Activated naive CD4-positive, alpha-beta T cell treated with anti-CD3 and anti-CD28 coated beads, Interleukin-2, amount 10 ng/mL, durations not matched to agents 7 days and 5 days (primary cell): ENCODE measurements at places on chromosomes 4 and X.

DNA sequence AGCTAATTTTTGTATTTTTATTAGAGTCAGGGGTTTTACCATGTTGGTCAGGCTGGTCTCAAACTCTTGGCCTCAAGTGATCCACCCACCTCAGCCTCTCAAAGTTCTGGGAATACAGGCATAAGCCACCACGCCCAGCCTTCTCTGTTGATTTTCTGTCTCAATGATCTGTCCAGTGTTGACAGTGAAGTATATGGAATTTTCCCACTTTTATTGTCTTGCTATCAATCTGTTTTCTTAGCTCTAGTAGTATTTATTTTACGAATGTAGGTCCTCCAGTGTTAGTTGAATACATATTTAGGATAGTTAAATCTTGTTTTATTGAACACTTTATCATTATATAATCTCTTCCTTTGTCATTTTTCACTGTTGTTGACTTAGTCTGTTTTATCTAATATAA is 1603.9 kb downstream of the ADGRL3 start:
- no peaks in the 10 kb centered on the region for H3K27me3 ChIP-seq
- no peaks in the 10 kb centered on the region for H3K36me3 ChIP-seq
- H3K4me3 ChIP-seq = no peak overlapping the region
- DNase-seq = no peak
- no peak overlapping the region for H3K27ac ChIP-seq

- peak; percentile 20 for DNase-seq
- no peak overlapping the region for H3K4me3 ChIP-seq
- no peak overlapping the region for H3K27ac ChIP-seq
- no peaks in the 10 kb centered on the region for H3K4me1 ChIP-seq
These were observed 290.7 kb upstream of the FAM241A start for GRCh38 chr4:111854494-111855087.

- H3K27ac ChIP-seq = peak overlapping the region; percentile 99
- H3K27me3 ChIP-seq = no peaks in the 10 kb centered on the region
- H3K4me1 ChIP-seq = peaks cover 81% of the 10 kb centered on the region
- peak overlapping the region; percentile 82 for H3K4me3 ChIP-seq
- DNase-seq = peak; percentile 87
- peaks cover 18% of the 10 kb centered on the region for H3K36me3 ChIP-seq
These were observed 4.7 kb upstream of the S100P start for GRCh38 chr4:6688879-6689505.

DNA sequence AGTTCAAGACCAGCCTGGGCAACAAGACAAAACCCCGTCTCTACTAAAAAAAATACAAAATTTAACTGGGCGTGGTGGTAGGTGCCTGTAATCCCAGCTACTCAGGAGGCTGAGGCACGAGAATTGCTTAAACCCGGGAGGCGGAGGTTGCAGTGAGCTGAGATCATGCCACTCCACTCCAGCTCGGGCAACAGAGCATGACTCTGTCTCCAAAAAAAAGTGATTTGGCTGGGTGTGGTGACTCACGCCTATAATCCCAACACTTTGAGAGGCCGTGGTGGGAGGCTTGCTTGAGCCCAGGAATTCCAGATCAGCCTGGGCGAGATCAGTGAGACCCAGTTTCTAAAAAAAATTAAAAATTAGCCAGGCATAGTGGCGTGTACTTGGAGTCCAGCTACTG is 4.1 kb downstream of the OPHN1 start:
- DNase-seq = no peak
- no peak overlapping the region for H3K27ac ChIP-seq
- peaks cover 47% of the 10 kb centered on the region for H3K27me3 ChIP-seq
- H3K36me3 ChIP-seq = no peaks in the 10 kb centered on the region
- H3K4me1 ChIP-seq = peaks cover 8% of the 10 kb centered on the region

DNA sequence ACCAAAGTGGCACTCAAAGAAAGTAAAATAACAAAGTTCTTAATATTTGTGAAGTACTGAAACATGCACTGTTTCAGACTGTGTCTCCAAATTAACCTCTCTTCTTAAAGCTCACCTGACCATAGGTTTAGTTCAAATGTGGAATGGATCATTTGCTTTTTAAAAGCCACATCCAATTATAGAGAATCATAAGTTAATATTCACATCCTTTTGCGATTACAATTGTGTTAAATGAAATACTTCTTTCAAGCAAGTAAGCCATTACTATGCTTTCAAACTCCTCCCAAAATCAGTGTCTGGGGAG is 95.3 kb upstream of the PTPN13 start:
- H3K4me3 ChIP-seq = no peak overlapping the region
- H3K27me3 ChIP-seq = peaks cover 4% of the 10 kb centered on the region
- no peaks in the 10 kb centered on the region for H3K36me3 ChIP-seq
- H3K4me1 ChIP-seq = peaks cover 4% of the 10 kb centered on the region
- DNase-seq = no peak

- DNase-seq = no peak
- H3K36me3 ChIP-seq = no peaks in the 10 kb centered on the region
- H3K27ac ChIP-seq = no peak overlapping the region
- no peaks in the 10 kb centered on the region for H3K27me3 ChIP-seq
- no peaks in the 10 kb centered on the region for H3K4me1 ChIP-seq
- H3K4me3 ChIP-seq = no peak overlapping the region
These were observed 30.1 kb downstream of the TEX13A start for GRCh38 chrX:105190252-105190853.

DNA sequence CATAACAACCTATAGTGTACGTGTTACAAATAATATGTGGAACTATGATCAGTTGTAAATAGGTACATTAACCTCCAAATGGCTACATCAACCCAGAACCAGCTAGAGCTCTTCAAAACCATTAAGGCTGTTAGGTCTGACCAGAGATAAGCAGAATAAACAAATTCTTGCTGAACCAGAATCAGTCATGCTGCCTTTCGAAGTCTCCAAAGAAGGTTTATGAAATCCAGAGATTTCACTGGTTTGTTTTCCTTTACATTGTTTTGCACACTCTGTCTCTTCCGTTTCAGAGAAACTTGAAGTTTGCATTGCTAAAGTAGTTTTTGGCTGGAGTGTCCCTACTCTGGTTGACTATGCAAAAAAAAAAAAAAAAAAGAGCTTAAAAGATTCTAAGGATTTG is 177.3 kb upstream of the SLIT2 start:
- no peaks in the 10 kb centered on the region for H3K36me3 ChIP-seq
- H3K4me1 ChIP-seq = no peaks in the 10 kb centered on the region
- DNase-seq = no peak
- no peak overlapping the region for H3K27ac ChIP-seq

DNA sequence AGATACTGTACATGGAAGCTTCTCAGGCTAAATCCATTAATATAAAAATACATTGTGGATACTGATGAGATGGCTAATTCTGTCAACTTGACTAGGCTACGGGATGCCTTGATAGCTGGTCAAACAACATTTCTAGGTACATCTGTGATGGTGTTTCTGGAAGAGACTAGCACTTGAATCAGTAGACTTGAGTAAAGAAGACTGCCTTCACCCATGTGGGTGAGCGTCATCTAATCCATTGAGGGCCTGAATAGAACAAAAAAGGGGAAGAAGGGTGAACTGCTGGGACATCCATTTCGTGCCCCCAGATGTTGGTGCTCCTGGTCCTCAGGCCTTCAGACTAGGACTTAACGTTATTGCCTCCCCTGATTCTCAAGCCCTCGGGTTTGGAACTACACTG is 3.7 kb upstream of the SRP72 start:
- H3K36me3 ChIP-seq = peaks cover 44% of the 10 kb centered on the region
- DNase-seq = no peak
- H3K4me1 ChIP-seq = peaks cover 39% of the 10 kb centered on the region

DNA sequence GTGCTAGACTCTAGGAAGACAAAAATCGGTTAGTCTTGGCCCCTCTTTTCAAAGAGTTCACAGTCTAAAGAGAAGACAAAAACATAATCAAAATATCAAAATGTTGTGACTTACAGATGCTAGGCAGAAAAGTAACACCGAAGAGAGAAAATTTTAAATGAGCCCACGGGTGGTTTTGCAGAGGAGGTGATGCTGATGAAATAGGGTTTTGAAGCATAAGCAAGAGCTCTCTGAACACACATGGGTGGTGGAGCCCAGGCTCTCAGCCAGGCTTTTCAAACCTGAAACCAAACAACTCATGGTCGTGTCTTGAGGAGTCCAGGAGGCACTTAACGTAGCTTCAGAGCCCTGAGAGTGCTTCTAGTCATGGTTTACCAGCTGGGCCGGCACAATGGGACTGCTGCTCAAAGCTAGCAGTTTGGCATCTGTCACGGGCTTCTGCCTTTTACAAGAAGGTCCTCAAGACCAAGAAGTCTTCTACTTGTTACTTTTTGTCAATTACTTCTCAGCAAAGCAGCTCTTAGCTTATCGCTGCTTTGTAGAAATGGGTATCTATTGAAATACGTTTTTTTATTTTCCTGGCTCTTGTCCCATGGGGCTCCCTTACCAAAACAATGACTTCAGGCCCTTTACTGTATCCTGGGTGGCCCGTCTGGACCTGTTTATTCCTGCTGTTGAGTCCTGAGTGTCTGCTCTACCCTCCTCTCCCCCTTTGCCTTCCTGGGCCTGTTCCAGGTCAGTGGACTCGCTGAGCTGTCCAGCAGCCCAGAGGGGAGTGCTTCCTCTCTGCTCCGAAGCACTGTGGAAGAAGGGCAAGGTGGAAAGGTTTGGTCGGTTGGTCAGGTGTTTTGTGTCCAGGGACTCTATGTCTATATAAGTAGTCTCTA is 69.5 kb downstream of the TNIP2 start:
- H3K4me3 ChIP-seq = no peak overlapping the region
- no peaks in the 10 kb centered on the region for H3K27me3 ChIP-seq
- H3K27ac ChIP-seq = no peak overlapping the region
- peaks cover 34% of the 10 kb centered on the region for H3K36me3 ChIP-seq

DNA sequence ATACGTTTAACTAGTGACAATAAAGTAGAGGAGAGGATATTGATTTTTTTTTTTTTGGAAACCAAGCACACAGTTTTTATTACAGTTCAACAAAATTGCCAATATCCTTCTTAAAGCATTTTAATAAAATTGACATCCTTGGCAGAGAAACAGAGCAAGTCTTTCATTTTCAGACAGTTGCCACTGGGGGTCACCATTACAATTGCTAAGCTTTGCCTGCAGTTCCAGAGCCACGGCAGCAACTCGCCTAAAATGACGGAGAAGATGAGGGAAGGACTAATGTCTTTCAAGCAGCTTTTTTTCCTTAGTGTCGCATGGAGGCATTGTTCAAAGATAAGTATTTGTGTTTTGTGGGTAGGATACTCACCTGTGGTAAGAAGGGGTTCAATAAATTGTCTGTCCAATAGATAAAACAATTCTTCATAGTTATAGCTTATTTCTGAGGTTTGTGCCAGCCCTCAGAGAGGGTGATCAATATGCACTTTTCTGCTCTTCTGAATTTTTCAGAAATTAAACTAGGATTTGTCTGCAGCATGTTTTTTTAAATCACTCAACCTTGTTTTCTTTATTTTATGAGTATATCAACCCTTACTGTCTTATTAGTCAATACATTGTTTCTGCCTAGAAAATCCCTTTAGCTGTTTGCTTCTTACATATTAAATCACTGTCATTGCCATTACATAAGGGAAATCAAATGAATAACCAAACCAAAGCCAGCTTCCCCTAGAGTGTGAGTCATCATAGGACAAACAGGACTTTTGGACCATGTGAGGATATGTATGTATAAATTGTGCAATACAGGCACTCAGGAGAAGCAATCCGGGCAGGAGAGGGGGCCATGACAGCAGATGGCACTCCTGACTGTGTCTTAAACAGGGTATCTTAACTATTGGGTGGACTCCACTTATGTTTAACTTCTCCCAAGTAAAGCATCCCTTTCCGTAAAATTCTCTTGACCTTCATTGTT is 508.1 kb upstream of the ARX start:
- no peaks in the 10 kb centered on the region for H3K36me3 ChIP-seq
- H3K27ac ChIP-seq = no peak overlapping the region
- DNase-seq = no peak

- no peaks in the 10 kb centered on the region for H3K4me1 ChIP-seq
- H3K27me3 ChIP-seq = peaks cover 4% of the 10 kb centered on the region
- H3K36me3 ChIP-seq = no peaks in the 10 kb centered on the region
- H3K27ac ChIP-seq = no peak overlapping the region
- no peak overlapping the region for H3K4me3 ChIP-seq
These were observed 169.3 kb downstream of the CHIC2 start for GRCh38 chr4:53895137-53895536.

GRCh38 chr4:68907788-68908700 is 43.6 kb downstream of the UGT2A3 start:
- no peaks in the 10 kb centered on the region for H3K4me1 ChIP-seq
- H3K27me3 ChIP-seq = no peaks in the 10 kb centered on the region
- H3K27ac ChIP-seq = no peak overlapping the region
- DNase-seq = no peak
- no peaks in the 10 kb centered on the region for H3K36me3 ChIP-seq
- H3K4me3 ChIP-seq = no peak overlapping the region

GRCh38 chr4:64384237-64385203 is 24.7 kb downstream of the TECRL start:
- no peaks in the 10 kb centered on the region for H3K27me3 ChIP-seq
- no peak overlapping the region for H3K4me3 ChIP-seq
- no peak for DNase-seq
- H3K4me1 ChIP-seq = no peaks in the 10 kb centered on the region
- H3K27ac ChIP-seq = no peak overlapping the region

DNA sequence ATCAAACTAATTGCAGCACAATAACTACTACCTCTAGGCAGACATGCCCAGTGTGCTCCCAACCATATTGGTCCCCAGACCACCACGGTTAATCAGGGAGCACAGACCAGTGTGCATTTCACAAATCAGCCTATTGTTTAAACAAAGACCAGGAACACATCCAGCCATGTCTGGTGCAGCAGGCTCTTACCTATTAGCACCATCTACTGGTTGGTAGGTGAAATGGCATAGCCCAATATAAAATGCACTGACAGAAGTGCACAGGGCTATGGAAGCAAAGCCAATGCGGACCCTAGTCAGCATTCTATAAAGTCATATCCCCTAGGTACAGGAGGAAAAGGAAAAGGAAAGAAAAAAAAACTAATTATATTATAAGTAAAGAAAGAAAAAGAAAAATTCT is 15.5 kb upstream of the CYLC1 start:
- no peak for DNase-seq
- no peak overlapping the region for H3K4me3 ChIP-seq
- H3K27ac ChIP-seq = no peak overlapping the region
- H3K27me3 ChIP-seq = no peaks in the 10 kb centered on the region
- no peaks in the 10 kb centered on the region for H3K4me1 ChIP-seq

DNA sequence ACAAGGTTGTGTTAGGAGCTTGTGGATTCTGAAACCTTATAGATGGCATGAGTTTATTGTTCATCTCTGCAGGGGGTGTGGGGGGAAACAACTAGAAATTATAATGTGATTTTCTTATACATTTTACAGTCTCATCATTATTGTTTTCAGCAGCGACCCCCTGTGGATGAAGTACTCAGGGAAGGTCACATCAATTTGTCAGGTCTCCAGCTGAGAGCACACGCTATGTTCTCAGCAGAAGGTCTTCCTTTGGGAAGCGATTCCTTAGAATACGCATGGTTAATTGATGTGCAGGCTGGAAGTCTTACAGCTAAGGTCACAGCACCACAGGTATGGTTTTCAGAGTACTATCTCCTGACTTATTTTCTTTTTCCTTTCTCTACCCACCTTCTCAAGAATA is 72.2 kb downstream of the BLTP1 start:
- H3K36me3 ChIP-seq = peaks cover 17% of the 10 kb centered on the region
- DNase-seq = peak; percentile 41
- no peak overlapping the region for H3K27ac ChIP-seq
- H3K27me3 ChIP-seq = no peaks in the 10 kb centered on the region

GRCh38 chr4:26862381-26862915 is 1.8 kb downstream of the STIM2 start:
- peak overlapping the region; percentile 98 for H3K4me3 ChIP-seq
- peaks cover 20% of the 10 kb centered on the region for H3K36me3 ChIP-seq
- H3K27ac ChIP-seq = peak overlapping the region; percentile 99
- DNase-seq = no peak

- no peak overlapping the region for H3K4me3 ChIP-seq
- peaks cover 82% of the 10 kb centered on the region for H3K27me3 ChIP-seq
- DNase-seq = no peak
- no peaks in the 10 kb centered on the region for H3K4me1 ChIP-seq
- no peak overlapping the region for H3K27ac ChIP-seq
- no peaks in the 10 kb centered on the region for H3K36me3 ChIP-seq
These were observed 7.3 kb upstream of the NSG1 start for GRCh38 chr4:4379540-4380087.
